CD4-positive, alpha-beta T cell treated with Interleukin-1 beta for 1 hour (primary cell): ENCODE measurements at places on chromosomes 4 and X.
A peak's percentile ranks its signal among the peaks of the same experiment; 100 is the strongest.

GRCh38 chr4:128427832-128428366 is 140.3 kb upstream of the PGRMC2 start:
- no peak for DNase-seq

GRCh38 chrX:46152756-46153155 is 392.5 kb downstream of the ZNF674 start:
- no peak for DNase-seq

DNA sequence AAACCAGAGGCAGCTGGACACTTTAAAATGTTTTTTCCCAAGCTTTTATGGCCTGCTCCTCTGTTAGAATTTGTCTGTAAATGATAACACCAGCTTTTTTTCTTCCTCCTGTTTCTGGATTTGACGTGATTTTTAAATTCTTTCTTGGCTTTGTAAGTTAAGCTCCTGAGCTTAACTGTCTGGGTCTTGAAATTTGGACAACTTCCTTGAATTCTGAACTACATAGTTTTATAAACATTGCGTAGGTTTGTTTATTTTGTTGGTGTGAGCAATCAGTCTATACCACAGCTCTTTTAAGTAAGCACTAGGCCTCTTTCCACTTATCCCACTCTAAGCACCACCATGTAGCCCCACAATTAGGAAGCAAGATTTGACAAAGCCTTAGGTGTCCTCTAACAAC is 144.4 kb upstream of the GUCY1A1 start:
- DNase-seq: no peak

GRCh38 chr4:25424539-25425228 is 47.6 kb downstream of the ANAPC4 start:
- no peak for DNase-seq

- DNase-seq: peak; percentile 82
These were observed 33.4 kb upstream of the RASGEF1B start for GRCh38 chr4:81505004-81505598.

- no peak for DNase-seq
These were observed 172.7 kb upstream of the IL15 start for GRCh38 chr4:141463678-141464077.
